ENCODE measurements at places on chromosomes 6 and 20. TPM values are rescaled to one million over a fixed set of nuclear protein-coding genes. Genes with fewer than 3 reads are reported as not detected.

DNA sequence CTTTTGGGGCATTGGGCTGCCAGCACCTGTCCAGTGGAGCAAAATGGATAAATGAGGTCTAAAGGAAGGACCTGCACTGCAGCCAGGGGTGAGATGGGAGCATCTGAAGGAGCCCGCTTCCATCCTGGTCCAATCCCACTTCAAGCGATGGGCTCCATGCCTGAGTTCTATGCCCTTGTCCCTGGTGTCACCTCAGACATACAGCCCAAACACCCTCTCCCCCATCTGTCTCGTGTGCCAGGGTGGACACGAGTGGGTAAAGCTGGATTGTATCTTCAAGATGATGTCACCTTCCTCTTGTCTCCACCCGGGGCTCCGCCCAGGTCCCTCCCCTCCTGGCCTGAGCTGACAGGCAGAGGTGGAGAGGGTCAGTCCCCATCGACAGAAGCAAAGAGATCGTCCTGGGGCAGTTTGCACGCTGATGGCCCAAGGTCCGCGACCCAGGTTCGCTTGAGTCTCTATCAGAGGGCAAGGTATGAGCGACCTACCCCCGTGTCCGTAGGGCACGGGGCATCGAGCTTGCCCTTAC lies 544 bp downstream of the SMIM29 start:
- no peaks in the 10 kb centered on the region for H3K27me3 ChIP-seq
- H3K36me3 ChIP-seq, result peaks cover 27% of the 10 kb centered on the region
- no peak for DNase-seq

- no peak for DNase-seq
- no peak overlapping the region for H3K27ac ChIP-seq
- H3K4me1 ChIP-seq, result peaks cover under 1% of the 10 kb centered on the region
- peaks cover 23% of the 10 kb centered on the region for H3K36me3 ChIP-seq
Measured at GRCh38 chr20:62244644-62245108, 6.4 kb downstream of the OSBPL2 start.

GRCh38 chr6:167270499-167271311 lies 20.4 kb upstream of the UNC93A start:
- DNase-seq, result no peak
- no peaks in the 10 kb centered on the region for H3K27me3 ChIP-seq
- no peaks in the 10 kb centered on the region for H3K36me3 ChIP-seq
- H3K4me1 ChIP-seq, result no peaks in the 10 kb centered on the region
- no peak overlapping the region for H3K27ac ChIP-seq

The SPATA25 gene
- polyA plus RNA-seq, result 5.1 TPM

GRCh38 chr20:41467690-41468089 lies 101.1 kb upstream of the EMILIN3 start:
- H3K4me1 ChIP-seq, result no peaks in the 10 kb centered on the region
- no peak overlapping the region for H3K4me3 ChIP-seq
- H3K27ac ChIP-seq, result no peak overlapping the region
- no peaks in the 10 kb centered on the region for H3K27me3 ChIP-seq
